RPMI8226 (cell line): ENCODE measurements at places on chromosomes 13 and 19.

DNA sequence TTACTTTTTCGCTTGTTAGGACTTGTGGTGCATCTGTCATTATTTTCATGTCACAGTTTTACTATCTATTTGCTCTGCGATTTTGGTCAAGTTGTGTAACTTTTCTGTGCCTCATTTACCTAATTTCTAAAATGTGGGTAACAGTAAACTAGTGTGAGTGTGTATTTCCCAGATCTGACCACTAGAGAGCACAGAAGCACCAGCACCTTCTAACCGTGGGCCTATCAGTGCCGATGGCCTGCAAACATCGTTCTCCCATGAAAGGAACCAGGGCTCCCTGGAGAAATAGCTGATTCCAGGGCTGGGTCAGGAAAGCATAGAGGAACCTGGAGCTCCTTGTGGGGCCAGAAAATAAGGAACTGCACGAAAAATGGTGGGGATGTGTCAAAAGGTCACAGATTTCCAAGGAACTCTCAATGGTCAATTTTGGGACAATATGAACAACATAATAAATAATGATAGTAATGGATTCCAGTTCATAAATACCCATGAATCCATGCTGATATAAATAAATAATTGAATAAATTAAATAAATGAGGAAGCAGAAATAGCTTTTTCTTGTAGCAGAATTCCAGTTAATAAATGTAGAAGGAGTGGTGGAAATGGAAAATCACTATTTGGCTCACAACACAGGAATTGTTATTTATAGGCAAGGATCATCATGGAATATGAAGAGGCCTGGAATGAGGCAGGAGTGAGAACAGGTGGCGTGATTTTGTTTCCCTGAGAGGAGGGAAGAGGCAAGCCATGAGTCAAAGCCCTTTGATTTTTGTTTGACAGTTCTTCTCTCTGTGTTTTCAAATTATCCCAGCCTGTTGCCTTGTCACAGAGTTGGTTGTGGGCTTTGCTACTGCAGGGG lies 31.1 kb downstream of the CEACAM8 start:
- DNase-seq, result peak; percentile 24

DNA sequence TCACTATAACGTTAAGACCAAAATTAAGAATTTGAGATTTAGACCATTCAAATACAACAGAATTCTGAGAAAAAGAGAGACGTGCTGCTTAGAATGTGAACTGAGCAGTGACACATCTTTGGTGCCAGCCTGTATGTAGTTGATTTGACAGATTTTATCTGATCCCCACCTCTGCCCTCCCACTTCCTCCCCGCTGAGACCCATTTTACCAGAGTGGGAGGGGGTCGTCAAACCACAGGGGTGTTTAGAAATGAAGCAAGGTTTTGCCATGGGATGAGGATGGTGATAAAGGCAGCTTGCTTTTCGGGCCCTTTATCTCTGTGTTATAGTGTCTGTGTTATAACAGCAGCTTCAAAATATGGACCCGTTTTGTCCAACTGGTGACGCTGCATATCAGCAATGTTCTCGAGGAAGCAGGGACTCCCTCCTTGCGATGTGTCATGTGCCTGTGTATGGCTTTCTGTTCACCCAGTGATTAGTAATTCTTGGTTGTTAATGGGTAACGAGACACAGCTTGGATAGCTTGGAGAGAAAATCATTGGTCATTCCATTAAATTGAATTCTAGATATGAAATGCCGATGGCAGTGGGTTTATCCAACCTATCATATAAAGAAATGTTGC lies 125.0 kb downstream of the HS6ST3 start:
- DNase-seq, result no peak

GRCh38 chr13:60351855-60352615 lies 45.0 kb upstream of the TDRD3 start:
- no peak for DNase-seq

GRCh38 chr13:72990953-72991352 lies 67.9 kb upstream of the KLF5 start:
- DNase-seq, result no peak

DNA sequence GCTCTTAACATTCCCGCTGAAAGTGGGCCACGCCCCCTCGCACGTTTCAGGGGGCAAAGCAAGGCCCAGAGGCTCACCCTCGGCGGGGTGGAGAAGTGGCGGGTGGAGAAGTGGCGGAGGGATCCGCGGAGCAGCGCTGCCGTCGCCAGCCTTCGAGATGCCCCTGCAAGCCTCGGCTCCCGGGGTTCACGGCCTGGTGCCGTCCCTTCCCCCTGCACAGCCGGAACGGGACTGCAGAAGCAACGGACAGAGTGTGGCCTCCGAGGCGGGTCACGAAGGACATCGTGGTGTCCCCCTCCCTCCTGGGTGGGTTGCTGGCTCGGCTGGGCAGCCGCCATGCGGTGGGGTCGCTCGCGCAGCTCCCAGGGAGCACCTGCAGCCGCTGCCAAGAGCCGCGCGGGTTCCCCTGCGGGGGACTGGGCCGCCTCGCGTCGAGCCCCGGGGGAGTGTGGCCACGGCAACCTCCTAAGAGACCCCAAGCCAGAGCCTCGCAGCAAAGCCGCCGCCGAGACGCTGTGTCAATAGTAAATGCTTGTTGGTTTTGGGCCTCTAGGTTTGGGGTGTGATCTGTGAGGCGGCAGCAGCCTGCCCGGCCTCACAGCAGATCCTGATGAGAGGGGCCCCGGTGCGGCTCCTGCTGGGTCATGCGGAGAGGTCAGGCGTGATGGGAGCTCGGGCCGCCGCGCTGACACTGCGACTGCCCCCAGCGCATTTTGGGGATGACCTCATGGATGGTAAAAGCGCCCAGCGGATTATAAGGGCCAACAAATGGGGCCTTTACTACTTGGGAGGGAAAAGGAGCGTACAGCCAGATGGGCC lies 5.5 kb downstream of the TPGS1 start:
- no peak for DNase-seq
